NCI-H1694 treated with DMSO at 0.1 percent for 48 hours (cell line): ENCODE measurements at places on chromosomes 6 and 20.

DNA sequence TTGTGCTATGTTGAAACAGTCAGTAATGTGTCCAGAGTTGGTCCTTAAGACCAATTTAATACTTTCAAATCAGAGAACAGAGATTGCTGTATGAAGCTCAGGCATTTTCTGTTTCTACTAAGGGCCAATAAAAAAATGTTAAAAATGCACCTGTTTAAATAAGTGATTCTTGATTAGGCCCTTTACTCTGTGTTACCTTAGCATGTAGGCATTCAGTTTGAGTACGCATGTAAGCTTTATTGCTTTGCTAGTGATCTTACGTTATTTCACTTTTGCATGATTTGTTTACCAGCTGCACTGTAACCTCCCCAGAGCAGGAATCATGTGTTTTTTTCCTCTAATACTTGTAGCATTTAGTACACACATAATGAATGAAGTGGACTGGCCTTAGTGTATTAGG is 61.0 kb downstream of the AFG1L start:
- no peak for DNase-seq

DNA sequence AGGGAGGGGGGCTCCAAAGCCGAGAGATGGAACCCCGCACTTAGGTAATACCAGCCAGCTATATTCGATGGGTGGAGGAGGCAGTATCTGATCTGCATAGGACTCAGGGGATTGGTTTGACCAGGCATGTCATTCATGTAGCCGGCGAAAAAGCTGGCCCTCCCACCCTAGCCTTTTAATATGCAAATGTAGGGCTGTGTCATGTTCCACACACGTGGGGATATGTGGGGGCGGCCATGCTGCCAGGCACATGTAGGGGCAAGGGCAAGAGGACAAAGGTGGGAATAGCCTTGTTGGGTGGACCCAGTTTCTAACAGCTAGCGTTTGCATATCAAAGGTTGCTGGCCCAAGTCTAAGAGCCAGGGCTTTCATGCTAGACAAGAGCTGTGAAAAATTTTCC is 39.1 kb upstream of the DDR1 start:
- DNase-seq: no peak

GRCh38 chr6:81485395-81485794 is 267.1 kb downstream of the TENT5A start:
- no peak for DNase-seq

- no peak for DNase-seq
Observed at GRCh38 chr6:125363039-125363823, 61.5 kb upstream of the HDDC2 start.

GRCh38 chr20:10671221-10671918 is 2.4 kb downstream of the JAG1 start:
- DNase-seq: no peak
